Dermis blood vessel endothelial cell (primary cell): ENCODE measurements at places on chromosomes 4 and X. TPM values are rescaled to one million over a fixed set of nuclear protein-coding genes. Genes with fewer than 3 reads are reported as not detected.

DNA sequence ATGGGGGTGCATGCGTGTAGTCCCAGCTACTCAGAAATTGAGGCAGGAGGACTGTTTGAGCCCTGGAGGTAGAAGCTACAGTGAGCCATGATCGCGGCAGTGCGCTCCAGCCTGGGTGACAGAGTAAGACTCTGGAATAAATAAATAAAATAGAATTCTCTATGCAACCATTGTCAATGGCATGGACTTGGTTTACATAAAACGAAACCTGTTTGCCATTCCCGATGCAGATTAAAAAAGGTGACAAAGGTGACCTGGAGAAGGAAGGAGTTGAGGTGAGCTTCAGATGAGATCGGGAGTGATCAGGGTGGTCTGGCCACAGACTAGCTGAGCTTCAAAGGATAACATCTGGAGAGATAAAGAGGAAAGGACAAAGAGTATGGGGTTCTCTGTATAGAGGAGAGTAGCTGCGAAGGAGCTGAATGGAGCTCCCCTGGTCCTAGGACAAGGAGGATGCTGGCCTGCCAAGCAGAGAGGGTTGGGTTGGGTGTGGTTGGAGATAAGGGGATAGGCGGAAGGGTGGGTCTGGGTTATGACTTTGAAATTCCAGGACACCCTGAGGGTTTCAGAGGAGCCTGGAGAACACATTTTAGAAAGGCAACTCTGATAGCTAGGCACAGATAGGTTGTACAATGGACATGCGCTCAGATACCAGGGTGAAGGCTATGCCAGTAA is 98.6 kb downstream of the RBM47 start:
- no peak for DNase-seq

GRCh38 chr4:71209161-71209560 is 129.7 kb upstream of the SLC4A4 start:
- no peak for DNase-seq

FHDC1 gene
- 0.42 and 0.68 TPM in 2 replicates for total RNA-seq

MAP3K15 gene
- 0.09 and 0.17 TPM in 2 replicates for total RNA-seq

DNA sequence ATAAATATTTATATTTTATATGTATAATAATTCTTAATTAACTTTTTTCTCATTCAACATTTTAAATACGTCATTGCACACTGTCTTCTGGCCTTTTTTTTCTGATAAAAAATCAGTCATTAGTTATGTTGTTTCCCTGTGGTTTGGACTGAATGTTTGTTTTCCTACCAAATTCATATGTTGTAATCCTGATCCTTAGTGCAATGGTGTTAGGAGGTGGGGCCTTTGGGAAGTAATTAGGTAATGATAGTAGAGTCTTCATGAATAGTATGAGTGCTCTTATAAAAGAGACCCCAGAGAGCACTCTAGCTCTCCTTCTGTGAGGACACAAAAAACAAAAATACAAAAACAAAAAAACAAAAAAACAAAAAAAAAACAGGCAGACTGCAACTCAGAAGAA is 117.2 kb downstream of the GASK1B start:
- no peak for DNase-seq

DNA sequence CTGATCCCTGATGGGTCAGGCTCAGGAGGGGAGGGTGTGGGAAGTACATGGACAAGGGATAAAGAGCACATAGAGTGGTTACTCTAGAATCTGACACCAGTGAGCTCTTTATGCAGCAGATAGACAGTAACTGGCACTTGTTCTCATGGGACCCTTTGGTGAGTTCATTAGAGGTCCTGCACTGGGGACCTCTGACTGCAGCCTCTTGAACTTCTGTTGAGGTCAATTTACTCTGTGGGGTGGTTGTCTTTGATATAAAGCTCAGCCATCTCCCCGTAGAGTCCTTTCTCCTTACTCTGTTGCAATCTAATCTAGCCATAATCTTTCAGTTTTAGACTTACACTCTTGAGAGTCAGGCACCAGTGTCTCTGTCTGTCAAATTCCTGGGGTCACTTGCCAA is 222.4 kb downstream of the GPAT3 start:
- no peak for DNase-seq

- DNase-seq, result no peak
These were observed 196.4 kb downstream of the FBXO8 start for GRCh38 chr4:174086829-174087799.

- no peak for DNase-seq
These were observed 57.5 kb downstream of the HHIP start for GRCh38 chr4:144703494-144703893.

GRCh38 chr4:152929888-152930287 is 6.2 kb upstream of the FHDC1 start:
- no peak for DNase-seq

DNA sequence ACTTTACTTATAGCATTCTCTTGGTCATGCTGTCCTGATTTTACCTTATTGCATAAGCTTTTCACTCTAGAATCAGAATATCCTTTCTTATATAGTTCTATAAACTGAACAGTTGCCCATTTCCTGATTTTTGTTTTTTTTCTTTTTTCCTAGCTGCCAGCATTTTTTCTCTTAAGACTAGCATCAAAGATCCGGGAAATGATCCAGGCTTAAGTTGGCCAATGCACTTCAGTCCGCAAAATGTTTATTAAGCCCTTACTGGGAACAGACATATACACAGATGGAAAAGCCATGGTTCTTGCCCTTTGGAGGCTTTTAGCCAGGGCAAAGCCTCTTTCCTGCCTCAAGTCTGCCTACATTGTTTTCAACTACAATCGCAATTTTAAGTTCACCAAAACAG is 10.1 kb upstream of the BMP2K start:
- DNase-seq, result no peak
